MM.1S (cell line): ENCODE measurements at places on chromosomes 6 and 20.

DNA sequence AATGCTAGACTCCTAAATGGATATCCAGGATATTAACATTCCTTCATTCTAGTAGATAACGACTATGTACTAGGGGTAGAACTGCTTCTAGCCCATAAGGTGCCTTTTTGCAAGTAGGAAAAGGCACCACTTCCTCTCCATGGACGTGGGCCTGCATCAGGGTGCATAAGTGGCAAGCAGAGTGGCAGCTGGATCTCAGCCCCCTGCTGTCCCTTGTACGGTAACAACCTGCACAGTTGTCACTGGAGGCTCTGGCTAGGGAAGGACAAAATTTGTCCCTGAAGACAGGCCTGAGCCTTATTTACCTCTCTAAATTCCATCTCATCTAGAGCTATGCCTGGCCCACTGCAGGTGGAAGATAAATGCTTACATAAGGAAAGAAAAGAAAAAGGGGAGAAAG is 42.5 kb upstream of the SAYSD1 start:
- DNase-seq: no peak

- DNase-seq: no peak
These were observed 31.4 kb downstream of the AFDN start for GRCh38 chr6:167858086-167858591.

DNA sequence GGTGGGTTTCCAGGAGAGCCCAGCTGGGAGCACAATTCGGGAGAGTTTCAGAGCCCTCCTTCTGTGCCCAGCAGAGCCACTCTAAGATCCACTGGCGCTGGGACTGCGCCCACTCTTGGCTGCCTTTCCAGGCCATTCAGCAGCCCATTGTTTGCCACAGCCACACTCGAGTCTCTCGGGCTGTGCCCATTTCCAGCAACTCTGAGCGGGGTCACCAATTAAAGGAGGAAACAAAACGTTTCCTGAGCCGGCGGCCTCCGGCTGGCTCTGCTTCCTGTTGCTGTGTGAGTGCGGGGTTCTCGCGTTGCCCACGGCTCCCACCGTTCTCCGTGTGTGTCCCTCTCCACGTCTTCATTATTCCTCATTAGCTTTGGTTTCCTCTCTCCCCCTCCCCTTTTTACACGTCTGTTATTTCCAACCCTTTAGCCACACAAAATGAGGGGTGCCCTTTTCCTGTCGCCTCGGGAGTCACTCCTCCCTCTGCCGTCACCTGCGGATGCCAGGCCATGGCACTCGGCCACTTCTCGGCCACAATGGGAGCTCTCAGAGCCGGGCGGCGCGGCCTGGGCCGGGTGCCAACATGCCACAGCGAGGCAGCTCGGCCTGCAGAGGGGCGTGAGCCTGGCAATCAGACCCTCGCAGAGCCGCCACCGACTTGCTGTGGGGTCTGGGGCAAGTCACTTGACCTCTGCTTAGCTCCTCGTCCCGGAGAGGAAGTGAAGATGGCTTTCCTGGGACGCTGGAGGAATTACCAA is 94.3 kb upstream of the NKX2-2 start:
- DNase-seq: no peak

- no peak for DNase-seq
These were observed 115.3 kb downstream of the CD83 start for GRCh38 chr6:14232889-14233288.

GRCh38 chr6:116111552-116112528 is 11.2 kb downstream of the NT5DC1 start:
- DNase-seq: peak; percentile 36
